Hepatocyte (in vitro differentiated cells): ENCODE measurements at places on chromosomes 1 and 21. TPM values are rescaled to one million over a fixed set of nuclear protein-coding genes. Genes with fewer than 3 reads are reported as not detected.

DNA sequence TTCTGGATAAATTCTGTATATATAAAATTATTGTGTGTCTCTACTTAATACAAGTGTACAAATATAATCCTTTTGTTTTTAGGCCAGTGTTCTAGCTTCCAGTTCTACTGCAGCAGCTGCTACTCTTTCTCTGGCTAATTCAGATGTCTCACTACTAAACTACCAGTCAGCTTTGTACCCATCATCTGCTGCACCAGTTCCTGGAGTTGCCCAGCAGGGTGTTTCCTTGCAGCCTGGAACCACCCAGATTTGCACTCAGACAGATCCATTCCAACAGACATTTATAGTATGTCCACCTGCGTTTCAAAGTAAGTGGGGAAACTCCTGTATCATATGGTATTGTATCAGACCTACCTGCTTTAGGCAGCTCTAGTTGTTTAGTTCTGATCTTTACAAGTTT is 21.3 kb upstream of the OLFML3 start:
- DNase-seq: no peak
- no peaks in the 10 kb centered on the region for H3K27me3 ChIP-seq
- no peak overlapping the region for H3K27ac ChIP-seq
- no peak overlapping the region for H3K4me3 ChIP-seq
- no peaks in the 10 kb centered on the region for H3K36me3 ChIP-seq

- H3K4me1 ChIP-seq: no peaks in the 10 kb centered on the region
- no peak overlapping the region for H3K4me3 ChIP-seq
- DNase-seq: no peak
- no peak overlapping the region for H3K27ac ChIP-seq
- H3K27me3 ChIP-seq: no peaks in the 10 kb centered on the region
Measured at GRCh38 chr1:64846573-64847430, 101.9 kb downstream of the RAVER2 start.

GRCh38 chr1:52892424-52893215 is 28.9 kb downstream of the ECHDC2 start:
- DNase-seq: no peak
- no peaks in the 10 kb centered on the region for H3K36me3 ChIP-seq
- no peaks in the 10 kb centered on the region for H3K4me1 ChIP-seq

- no peak for DNase-seq
- H3K27me3 ChIP-seq: no peaks in the 10 kb centered on the region
- H3K4me3 ChIP-seq: no peak overlapping the region
- peaks cover 19% of the 10 kb centered on the region for H3K4me1 ChIP-seq
Measured at GRCh38 chr1:103523346-103523745, 2.2 kb upstream of the RNPC3 start.

DNA sequence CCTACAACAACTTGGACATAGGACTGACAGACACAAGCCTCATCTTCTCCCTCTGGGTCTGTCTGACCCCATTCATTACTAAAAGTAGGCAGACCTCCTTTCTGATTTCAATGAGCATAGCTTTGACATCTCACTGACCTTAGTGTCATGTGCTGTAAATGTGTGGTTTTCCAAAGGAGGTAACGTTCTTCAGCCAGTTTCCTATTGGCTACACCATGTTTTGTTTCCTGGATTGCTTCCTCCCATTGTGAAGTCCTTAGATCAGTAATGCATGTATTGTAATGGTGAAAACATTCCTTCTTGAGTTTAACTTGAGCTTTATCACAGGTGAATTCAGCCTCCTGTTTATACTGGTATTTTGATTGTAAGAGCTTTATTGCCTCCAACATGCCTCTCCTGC is 20.6 kb downstream of the STXBP3 start:
- DNase-seq: no peak
- H3K27me3 ChIP-seq: no peaks in the 10 kb centered on the region
- H3K4me1 ChIP-seq: no peaks in the 10 kb centered on the region
- H3K36me3 ChIP-seq: peaks cover 3% of the 10 kb centered on the region
- H3K4me3 ChIP-seq: no peak overlapping the region

DNA sequence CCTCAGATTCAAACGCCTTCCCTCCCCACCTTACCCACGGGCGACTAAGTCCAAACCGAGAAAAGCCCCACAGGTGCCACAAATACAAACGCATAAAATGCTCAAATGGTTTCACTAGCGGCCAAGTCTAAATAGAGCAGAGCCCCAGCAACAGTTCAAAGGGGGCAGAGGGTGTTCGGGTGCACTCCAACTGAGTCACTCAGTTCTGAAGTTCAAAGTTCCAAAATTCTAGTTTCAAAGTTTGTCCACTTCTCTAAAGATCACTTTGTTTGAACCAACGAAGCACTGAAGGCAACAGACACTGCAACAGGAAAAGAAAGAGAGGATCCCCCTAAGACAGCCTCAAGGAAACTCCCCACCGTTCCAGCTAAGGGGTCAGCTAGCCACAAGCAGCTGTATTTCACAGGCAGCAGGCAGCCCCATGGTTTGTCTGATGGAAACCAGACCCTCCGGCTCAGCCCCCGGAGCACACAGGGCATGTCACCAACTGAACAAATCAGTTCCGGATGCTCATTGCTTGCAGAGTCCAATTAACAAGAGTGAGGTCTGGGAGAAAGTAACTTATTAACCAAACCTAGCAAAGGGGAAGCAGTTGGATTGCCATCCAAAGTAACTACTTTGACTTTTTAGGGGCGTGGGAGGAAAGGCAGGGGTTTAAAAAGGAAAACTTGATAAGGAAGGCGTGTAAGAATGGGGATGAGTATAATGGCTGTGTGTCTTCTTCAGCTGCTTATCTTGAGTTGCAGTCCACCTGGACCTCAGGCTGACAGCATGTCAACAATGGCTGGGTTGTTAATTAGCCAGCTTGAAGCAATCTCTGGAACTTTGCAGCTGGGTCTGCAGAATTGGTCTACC is 1423.9 kb upstream of the PRMT6 start:
- DNase-seq: peak; percentile 57
- H3K4me3 ChIP-seq: peak overlapping the region; percentile 9
- H3K4me1 ChIP-seq: no peaks in the 10 kb centered on the region
- no peaks in the 10 kb centered on the region for H3K36me3 ChIP-seq
- peak overlapping the region; percentile 80 for H3K27ac ChIP-seq

C8B gene
- total RNA-seq: 21.6 and 22.1 TPM in 2 replicates

PTPRU gene
- total RNA-seq: 29.6 and 34.3 TPM in 2 replicates

SLAMF7 gene
- total RNA-seq: 0.07 TPM in 1 of 2 replicates, not detected in the other
